CD4-positive, alpha-beta T cell treated with Interferon gamma for 1 hour (primary cell): ENCODE measurements at places on chromosomes 16 and 17.

- DNase-seq, result no peak
Observed at GRCh38 chr16:48892893-48893292, 282.9 kb upstream of the N4BP1 start.

DNA sequence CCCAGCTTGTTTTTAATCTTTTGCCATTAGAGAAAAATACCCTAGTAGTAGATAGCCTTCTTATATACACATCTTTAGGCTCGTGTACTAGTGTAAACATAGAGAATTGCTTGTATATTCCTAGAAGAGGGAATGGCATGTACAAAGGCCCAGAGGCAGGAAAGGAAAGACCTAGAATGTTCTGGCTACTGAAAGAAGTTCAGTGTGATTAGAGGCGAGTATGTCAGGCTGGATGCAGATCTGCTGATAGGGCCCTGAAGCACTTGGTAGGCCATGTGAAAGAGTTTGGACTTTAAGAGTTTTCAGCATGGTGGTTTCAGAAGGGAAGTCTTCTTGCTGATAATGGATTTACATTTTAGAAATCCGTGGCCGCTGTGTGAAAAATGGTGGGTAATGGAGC, 17.4 kb downstream of the CTCF start:
- DNase-seq, result no peak

DNA sequence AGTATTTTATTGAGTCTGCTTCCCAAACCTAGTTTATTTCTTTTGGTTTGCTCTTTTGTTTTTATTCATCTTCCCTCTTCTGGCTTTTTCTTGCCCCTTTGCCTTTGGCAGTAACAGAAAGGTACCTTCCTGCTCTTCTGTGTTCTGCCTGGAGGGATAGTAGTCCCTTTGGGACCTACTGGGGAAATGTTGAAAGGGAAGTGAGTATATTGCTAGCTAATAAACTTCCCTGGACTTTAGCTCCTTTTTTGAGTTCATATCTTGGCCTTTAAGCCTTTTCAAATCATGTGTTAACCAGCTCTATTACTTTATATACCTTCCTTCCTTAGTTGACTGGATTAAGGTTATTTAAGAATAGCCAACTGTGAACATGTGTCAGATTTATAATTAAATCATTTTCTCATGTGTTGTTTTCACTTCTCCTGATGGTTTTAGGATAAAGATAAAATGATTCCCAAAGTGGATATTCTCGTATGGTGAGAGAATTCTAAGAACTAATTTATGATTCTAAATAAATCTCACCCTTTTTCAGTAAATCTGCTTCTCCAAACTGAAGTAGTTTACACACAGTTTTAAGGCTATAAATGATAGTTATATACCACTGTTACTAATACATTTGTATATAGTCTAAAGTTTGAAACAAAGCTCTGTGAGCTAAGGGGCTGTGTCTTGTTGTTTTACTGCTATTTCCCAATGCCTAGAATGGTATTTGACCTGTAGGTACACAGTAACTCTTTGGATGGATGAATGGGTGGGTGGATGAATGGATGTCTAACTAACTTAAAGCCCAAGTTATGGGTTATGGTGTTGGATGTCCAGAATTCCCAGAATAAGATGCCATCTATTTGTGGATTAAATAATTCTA, 45.7 kb downstream of the OMG start:
- DNase-seq, result no peak

DNA sequence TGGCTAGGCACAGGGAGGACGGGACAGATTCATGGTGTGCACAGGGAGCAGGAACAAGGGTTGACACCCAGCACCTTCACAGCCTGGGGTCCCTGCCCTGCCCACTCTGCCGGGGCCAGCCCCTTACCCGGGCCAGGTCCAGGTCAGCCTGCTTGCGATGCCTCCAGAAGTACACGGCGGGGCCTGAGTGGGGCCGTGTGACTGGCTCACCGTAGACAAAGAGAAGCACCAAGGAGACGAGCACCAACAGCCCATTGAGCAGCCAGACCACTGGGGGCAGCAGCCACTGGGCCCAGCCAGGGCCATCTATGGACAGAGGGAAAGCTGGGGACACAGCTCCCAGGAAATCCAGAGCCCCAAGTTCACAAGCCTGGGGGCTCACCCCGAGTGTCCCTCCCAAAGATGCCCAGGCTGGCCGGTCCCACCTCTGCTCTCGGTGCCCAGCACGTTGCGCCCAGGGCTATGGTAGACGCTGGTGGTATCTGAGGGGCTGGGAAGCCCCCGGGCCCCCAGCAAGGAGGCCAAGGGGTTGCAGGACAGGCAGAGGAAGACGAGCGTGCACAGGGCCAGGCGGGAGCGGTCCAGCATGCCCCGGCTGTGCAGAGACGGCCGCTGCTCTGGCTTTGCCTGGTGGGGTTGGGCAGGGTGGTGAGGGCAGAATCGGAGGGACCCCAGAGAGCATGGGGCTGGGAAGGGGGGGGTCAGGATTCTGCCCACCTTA, 19.8 kb downstream of the SREBF1 start:
- no peak for DNase-seq

DNA sequence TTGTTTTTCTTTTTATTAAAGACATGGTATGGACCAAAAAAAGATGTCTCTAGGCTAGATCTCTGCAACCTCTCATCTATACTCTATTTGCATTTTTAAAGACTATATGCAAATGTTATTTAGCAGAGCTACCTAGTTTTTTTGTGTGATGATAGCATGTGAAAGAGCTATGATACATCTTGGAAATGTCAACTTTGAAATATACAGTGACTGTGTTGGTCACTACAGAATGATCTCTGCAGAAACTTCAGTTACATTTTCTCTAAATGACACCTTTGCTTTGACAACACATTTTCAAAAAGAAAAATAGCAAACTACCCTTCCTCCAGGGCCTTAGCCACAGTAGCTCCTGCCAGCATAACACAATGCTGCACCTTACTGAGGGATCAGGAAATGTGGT, 86.6 kb downstream of the PRKCB start:
- no peak for DNase-seq

GRCh38 chr17:81258292-81258691, 19.2 kb downstream of the NDUFAF8 start:
- no peak for DNase-seq

GRCh38 chr16:4373356-4373908, 1.8 kb downstream of the VASN start:
- DNase-seq, result no peak

DNA sequence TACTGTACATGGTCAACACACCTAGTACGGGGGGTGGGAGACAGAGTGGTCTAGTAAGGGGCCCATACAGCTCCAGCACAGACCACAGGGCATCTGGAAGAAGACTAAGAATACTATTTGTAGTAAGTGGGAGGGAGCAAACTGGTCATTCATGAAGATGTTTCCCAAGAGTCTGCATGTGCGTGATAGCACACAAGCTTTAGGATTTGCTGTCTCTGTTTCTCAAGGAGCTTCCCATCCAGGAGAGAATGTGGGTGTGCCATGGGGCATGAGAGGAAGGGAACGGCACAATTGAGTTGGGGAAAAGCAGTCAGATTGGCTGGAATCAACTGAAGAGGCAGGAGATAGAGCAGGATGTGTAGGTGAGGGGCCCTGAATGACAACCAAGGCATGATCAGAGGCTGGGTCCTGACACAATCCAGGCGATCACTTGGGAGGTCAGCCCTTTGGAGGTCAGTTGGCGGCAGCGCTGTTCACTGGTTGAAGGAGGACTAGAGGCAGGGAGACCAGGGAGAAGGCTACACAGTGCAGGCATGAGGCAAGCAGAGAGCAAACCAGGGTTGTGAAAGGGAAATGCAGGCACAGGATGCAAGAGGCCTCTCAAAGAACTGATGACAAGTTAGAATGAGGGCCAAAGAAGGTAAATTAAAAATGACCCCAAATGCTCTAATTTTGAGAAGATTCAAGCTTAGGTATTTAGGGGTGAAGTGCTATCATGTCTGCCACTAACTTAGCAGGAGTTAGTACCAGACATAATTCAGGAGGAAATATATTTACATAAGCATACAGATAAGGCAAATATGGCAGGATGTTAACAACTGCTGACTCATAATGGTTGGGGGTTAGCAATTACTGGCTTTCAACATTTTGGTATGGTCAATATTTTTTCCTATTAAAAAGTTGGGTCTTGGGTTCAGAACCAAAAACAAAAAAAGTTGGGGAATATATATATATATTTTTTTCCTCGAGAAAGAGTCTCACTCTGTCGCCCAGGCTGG, 10.3 kb downstream of the UBE2O start:
- no peak for DNase-seq

DNA sequence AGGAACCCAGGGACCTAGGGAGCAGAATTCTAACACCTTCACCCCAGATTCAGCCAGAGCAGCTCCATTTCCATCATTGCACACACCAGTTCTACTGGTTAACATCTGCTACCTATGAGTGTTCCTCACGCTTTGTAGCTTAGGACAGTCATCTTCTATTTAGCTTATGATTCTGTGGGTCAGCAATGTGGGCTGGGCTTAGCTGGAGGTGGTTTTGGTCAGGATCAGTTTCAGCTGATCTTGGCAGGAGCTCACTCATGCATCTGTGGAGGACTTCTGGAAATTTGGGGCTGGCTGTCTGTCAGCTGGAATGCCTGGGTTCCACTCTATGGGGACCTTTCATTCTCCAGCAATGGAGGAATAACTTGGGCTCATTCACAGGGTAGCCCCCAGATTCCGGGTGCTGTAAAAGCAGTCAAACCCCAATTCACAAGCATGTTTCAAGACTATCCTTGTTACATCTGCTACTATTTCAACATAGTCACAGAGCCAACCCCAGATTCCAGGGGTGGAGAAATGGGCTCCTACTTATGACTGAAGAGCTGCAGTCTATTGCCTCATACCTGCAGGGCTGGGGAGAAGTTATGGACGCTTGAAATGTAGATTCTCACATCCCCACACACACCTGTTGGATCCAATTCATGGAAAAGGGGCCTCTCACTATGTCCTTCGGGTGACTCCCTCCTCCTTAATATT, 3.4 kb upstream of the HP start:
- DNase-seq, result no peak

DNA sequence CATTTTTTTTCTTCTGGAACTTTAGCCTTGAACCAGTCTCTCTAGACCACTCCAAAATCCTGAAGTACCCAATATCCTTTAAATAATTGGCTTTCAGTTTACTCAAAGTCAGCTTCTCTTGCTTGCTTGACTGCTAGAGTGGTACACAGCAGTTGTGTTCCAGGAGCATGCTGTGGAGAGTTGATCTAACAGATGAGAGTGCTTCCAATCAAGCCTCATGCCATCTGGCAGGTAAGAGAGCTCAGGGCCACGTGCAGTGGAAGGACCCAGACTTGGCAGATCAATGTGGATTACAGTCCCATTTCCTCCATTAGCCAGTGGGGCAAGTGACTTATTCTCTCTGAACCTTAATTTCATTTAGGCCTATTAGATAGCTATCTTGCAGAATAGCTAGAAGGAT, 15.7 kb downstream of the CNEP1R1 start:
- no peak for DNase-seq

DNA sequence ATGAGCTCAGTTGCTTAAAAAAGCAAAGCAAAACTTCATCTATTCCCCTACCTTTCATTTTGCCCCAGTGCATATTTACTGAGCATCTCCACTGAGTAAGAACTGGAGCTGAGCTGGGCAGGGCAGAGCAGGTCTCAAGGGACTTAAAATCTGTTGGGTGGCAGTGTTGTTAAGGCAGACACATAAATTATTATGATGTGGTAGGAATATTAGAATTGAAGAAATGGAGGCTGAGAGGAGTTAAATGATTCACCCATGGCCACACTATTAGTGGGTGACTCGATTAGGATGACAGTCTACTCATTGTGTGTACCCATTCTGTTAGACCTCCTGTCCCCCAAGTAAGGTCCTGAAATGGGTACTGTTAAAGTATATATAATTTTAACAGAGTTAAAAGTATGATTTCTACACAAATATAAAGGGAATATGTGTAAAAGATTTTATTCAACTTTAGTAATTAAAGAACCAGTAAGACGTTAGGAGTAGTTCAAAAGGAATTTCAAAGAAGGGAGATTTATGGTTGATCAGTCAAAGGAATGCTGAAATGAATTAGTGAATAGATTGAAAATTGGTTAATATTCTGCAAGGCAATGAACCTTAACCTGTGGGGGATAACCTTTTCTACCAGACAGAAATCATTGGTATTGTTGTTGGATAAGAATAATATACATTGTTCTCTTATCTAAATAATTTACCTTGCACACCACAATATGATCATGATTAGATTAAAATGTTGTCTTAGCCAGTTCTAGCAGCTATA, 17.5 kb downstream of the ITGB3 start:
- no peak for DNase-seq

DNA sequence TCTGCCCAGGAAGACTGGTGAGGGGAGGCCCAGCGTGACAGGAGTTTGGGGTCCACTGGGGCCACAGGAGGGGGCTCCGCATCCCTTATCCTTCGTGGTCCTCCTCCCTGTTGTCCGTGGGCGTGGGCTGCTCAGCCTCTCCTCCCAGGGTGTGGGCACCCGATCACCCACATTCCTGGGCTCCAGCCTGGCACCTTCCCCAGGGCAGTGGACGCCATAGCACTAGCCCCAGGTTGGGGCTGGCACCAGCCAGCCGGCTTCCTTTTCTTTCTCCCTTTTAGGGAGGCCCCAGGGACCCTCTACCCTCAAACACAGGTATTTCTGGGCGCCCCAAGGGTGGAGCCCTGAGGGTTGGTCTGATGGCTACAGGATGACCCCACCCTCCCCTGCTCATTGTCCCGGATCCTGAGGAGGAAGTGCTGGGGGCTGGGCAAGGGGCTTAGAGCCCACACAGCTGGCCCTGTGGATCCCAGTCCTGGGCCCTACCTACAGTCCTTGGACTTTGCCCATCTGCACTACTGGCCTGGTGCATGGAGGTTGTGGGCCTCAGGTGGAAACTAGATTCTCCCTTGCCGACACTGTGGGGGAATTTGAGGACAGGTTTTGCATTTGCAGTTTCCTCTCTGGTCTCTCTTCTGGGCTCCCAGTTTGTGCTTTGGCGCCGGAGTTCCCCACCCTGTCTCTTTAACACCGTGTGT, 1.1 kb downstream of the KIF1C start:
- DNase-seq, result no peak

DNA sequence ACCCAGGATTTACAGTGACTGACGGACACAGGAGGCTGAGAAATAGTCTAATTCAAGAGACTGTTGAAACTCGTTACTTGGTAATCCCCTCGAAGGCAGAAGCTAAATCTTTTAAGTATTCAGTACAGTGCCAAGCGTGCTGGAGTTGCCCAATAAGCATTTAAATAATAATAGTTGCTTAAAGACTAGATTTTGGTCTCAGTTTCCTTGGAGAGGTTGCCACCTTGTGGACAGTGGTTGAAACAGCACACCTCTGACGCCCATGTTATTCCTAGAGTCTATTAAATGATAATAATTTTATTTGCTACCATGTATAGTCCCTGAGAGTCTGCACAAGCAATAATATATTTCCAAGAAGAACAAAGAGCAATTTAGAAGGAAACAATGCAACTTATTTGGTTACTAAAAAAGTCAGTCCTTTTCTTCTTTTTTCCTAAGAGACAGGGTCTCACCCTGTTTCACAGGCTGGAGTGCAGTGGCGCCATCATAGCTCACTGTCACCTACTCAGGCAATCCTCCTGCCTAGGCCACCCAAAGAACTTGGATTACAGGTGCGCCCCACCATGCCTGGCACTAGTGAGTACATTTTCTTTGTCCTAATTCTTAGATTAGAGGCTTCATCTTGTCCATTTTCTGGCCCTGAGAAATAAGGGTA, 138.0 kb upstream of the NUDT7 start:
- peak; percentile 11 for DNase-seq

GRCh38 chr17:80644536-80644935, 99.9 kb downstream of the RPTOR start:
- no peak for DNase-seq

- no peak for DNase-seq
Observed at GRCh38 chr16:88886845-88887521, 20.5 kb upstream of the PABPN1L start.
